ENCODE measurements at places on chromosomes 12 and 14.

GRCh38 chr12:7129872-7130691 is at the start of gene CLSTN3:
Gene CLSTN3 (plus strand): TSS chr12:7130371. CDS start chr12:7130649, 278 bp downstream.
- DNase-seq, result no peak

GRCh38 chr12:131114271-131114670 is 160.6 kb downstream of the ADGRD1 start:
- DNase-seq, result no peak

DNA sequence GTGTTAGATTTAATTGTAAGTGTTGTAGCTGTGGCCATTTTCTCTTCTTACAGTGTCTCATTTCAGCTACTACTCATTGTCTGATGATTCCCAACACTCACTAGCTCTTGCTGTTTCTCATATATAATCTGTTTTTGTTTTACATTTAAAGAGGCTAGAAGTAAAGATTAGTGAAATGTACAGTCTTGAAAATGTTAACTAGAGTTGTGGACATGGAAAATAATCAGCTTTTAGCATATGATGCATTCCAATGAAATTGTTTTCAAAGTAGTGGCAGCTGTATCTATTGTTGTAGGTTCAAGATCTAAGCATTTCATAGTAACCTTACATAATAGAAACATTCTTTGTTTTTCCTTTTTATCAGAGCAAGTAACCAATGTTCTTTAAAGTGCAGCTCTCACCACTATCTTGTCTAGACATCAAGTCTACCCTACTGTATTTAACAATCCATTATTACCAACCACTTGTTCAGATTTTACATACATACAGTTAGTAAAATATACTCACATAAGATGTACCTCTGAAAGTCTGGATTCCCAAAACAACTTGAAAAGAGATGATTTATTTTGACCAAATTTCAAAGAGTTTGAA is 76.9 kb downstream of the PPHLN1 start:
- DNase-seq, result no peak

DNA sequence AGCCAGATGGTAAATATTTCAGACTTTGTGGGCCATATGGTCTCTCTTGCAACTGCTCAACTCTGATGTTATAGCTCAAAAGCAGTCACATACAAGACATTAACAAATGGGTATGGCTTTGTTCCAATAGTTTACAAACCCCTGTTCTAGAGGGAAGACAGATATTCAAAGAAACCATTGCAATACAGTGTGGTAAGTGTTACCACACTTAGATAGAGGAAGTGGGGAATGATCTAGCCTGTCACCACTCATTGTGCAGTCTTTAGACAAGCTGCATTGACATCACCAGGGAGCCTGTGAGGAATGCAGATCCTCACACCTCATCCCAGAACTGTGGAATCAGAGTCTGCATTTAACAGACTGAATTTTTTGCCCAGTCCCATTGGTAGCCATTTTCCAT is 80.0 kb upstream of the RGS6 start:
- no peak for DNase-seq

- no peak for DNase-seq
Observed at GRCh38 chr12:124211753-124212152, 83.1 kb upstream of the RFLNA start.

DNA sequence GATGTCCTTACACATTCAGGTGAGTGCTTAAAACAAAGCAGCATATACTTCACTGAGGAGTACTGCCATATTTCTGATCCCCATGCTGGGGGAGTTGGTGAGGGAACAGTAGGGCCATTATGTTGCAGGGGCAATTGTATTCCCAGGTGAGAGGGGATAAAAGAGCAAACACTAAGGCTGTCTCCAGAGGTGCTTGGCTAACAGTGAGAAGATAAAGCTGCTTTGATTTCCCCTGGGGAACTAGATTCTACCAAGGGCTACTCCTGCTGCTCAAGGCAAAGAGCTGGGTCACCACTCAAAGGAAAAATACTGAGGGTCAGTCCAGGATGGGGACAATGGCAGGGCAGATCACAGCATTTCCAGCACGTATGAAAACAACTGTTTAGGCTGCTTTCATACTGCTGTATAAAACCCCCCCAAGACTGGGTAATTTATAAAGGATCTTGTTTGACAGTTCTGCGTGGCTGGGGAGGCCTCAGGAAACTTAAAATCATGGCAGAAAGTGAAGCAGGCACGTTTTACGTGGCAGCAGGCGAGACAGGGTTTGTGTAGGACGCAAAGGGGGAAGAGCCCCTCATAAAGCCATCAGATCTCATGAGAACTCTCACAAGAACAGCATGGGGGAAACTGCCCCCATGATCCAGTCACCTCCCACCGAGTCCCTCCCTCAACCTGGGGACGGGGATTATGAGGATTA is 47.8 kb upstream of the OR5AU1 start:
- DNase-seq, result no peak

GRCh38 chr12:131513606-131514005 is 197.3 kb upstream of the SFSWAP start:
- no peak for DNase-seq

DNA sequence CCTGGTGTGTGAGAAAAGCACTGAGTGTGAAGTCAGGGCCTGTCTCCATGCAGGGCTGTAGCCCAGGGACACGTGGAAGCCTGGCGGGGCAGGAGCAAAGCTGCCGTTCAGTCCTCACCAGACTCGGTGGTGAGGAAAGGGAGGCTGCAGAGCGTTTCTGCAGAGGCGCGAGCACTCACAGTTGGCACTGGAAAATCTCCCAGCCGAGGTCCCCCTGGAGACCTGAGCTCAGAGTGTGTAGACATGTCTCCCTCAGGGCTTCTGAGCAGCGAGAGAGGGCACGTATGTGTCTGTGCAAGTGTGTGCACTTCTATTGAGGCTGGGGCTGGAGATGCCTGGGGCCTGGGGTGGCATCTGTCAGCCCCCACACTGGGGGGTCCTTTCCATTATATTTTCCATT is 11.0 kb upstream of the HHIPL1 start:
- DNase-seq, result no peak

DNA sequence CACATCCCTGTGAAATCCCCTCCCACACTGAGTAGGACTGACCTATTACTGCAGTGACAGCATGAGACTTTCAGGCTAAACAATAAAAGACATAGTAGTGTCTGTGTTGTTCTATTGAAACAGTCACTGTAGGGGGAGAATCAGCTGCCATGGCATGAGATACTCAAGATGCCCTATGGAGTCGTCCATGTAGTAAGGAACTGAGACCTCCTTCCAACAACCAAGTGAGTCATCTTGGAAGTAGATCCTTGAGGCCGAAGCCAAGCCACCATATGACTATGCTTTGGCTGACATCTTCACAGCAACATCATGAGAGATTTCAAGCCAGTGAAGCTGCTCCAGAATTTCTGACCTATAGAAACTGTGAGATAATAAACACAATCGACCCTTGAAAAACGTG is 12.1 kb upstream of the LRP6 start:
- DNase-seq, result no peak

GRCh38 chr12:82765971-82766705 is 79.4 kb downstream of the TMTC2 start:
- no peak for DNase-seq

DNA sequence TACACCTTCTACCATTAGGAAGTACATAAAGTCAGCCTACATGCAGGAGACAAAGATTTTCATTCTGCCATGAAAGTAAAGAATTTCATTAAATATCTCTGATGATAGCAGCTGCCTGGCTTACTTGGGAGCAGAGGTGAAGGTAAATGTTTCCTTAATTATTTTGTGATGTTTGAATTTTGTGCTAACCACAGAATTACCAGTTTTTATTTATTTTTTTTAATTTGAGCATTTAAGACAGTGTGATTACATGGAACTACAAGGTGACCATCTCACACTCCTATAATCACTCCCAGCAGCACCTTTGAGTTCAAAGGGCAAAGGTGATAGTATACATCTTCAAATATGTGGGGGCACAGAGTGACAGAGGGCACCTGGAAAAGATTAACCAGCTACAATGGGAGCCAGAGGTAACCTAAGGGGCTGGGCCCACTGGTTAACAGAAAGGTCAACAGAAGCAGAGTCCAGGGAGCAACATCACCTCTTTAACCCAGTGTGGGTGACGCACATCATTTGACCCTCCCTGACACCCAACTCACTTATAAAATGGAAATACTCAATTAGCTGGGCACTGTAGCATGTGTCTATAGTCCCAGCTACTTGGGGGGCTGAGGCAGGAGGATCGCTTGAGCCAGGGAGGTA is 65.0 kb downstream of the GCH1 start:
- DNase-seq, result no peak

DNA sequence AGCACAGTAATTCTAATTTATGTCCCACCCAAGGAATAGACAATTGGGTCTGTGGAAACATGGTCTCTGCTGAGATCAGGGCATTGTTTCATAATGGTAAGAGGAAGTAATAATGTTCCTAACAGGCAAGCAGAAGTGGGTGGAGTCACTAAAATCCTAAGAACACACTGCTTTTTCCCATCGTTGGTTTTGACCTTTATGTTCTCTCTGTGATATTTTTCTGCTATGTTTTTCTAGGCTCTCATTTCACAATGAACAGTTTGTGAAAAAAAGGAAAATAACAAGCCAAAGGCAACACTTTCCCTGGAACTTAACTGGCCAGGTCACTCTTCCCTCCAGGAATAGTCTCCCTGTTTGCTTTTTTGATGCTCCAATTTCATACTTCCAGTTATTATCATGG is 80.6 kb upstream of the OVCH1 start:
- DNase-seq, result no peak
